ENCODE measurements at places on chromosomes 1 and 21. TPM values are rescaled to one million over a fixed set of nuclear protein-coding genes. Genes with fewer than 3 reads are reported as not detected.

GRCh38 chr1:110680036-110680735, 5.4 kb upstream of the KCNA3 start:
- DNase-seq, result no peak

- no peak for DNase-seq
Observed at GRCh38 chr1:115251856-115252255, 86.2 kb downstream of the NGF start.

DNA sequence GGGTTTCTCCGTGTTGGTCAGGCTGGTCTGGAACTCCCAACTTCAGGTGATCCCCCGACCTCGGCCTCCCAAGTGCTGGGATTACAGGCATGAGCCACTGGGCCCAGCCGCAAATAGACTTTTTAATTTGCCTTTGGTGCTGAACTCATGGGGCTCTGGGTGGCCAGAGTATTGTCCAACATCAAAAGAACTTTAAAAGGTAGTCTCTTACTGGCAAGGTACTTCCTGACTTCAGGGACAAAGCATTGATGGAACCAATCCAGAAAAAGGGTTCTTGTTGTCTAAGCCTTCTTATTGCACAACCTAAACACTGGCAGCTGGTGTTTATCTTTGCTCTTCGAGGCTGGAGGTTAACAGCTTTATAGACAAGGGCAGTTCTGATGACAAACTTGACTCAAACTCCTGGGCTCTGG, 3.8 kb upstream of the KTI12 start:
- DNase-seq, result no peak

GRCh38 chr1:167412072-167412471, 106.3 kb downstream of the CD247 start:
- DNase-seq, result no peak

DNA sequence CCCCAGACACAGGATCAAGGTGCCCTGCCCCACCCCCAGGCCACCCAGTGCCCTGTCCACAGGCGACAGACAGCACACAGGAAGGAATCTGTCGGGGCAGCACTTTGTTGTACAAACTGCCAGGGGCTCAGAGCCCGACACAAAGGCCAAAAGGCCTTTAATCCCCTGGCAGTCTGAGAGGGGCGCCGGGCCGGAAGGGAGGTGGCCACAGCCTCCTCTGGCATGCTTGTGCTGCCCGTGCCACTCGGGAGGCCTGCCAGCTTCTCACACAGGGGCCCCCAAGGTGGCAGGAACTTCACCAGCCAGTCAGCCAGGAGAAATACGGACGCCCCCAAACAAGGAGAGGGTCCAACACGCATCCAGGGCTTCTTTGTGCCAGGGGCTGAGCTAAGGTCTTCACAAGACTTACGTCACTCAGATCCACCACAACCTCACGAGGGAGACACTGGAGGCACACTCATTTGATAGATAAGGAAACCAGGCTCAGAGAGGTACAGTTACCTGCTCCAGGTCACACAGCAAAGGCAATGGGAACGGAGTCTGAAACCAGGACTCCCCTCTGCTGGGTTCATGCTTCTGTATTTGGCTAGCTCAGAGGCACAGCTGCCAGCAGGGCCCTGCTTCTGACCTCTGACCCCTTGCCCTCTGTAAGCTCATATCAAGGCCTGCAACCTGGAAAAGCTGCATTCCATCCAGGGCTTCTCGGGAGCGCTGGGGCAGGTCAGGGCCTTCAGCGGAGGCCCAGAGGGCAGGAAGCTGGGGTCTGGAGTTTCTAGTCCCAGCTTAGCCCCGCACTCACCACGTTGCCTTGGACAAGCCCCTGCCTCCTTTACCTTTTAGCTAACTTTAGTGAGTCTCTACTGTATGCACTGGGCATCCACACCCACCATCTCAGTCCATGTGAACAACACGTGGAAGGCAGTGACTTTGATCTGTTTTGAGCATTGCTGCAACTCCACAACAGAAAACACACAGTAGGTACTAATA, 34.8 kb downstream of the HSPG2 start:
- DNase-seq, result no peak

KRTAP20-4 gene
- total RNA-seq, result not detected
